ENCODE measurements at places on chromosomes 6 and 20. TPM values are rescaled to one million over a fixed set of nuclear protein-coding genes. Genes with fewer than 3 reads are reported as not detected.

PPP1R14C gene
- total RNA-seq = 0.83 TPM

ACSS1 gene
- 42.1 TPM for total RNA-seq

ULBP3 gene
- 0.56 TPM for total RNA-seq

HIVEP1 gene
- 9.5 TPM for total RNA-seq

RNF144B gene
- 9.6 TPM for total RNA-seq

UTRN gene
- 116 TPM for total RNA-seq

GSTA2 gene
- total RNA-seq = 103 TPM

SNRPB gene
- 49.8 TPM for total RNA-seq

ME1 gene
- 1.9 TPM for total RNA-seq

OR2J3 gene
- not detected for total RNA-seq

RRP36 gene
- 13.2 TPM for total RNA-seq
